ENCODE measurements at places on chromosomes 4 and X.

DNA sequence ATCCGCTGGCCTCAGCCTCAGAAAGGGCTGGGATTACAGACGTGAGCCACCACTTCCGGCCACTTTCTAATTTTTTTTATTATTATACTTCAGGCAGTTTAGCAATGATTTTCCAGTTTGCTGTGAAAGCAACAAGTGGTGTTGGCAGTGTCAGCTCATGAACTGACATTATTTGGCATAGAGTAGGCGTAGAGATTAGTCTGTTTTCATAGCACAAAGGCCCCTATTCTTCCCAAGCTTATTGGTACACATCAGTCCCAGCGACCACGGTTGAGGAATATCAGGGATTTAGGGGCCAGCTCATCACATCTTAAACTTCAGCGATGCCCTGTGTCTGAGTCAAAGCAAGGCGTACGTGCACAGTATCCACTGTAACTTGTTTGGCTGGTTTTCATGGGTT lies 53.0 kb upstream of the RASSF6 start:
- no peak for DNase-seq

DNA sequence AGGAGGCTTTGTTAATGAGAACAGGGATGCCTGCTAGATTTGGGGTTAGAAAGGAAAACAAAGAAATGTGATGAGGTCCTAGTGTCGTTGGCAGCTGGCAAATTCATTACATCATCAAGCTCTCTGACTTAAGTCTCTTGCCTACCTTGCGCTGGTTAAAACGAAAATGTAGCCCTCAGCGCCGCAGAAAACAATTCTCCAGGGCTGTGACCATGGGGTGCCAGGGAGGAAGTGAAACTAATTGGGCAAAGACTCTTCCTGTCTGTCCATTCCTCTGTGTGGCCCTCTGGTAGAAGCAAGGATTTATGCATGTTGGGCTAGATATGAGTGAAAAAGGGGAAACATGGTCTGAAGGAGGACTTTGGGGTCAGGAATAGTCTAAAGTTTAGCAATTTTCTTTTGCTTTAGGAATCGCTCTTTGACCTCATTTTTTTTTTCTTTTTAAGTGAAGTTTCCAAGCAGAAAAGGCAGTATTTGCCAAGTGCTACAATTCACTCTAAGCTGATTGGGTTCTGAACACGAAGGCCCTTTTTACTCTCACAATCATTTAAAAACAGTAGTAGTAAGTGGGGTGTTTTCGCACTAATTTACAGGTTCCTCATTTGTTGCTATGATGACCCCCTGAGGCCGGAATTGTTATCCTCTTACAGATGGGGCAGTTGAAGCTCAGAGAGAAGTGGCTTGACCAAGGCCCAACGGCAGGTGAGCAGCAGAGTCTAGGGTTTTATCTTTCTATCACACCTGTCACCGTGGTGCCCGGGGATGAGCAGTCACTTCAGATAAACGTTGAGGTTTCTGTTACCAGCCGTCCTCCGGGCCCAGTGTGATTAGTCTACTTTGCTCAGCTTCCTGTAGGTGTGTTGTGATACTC lies 27.3 kb upstream of the CHRNA9 start:
- no peak for DNase-seq

- no peak for DNase-seq
Measured at GRCh38 chr4:2722033-2722432, 34.1 kb downstream of the TNIP2 start.

GRCh38 chr4:15100994-15101695 lies 98.9 kb downstream of the CPEB2 start:
- no peak for DNase-seq

- no peak for DNase-seq
Measured at GRCh38 chr4:146981651-146982050, 36.0 kb upstream of the TTC29 start.

- no peak for DNase-seq
Measured at GRCh38 chrX:41655631-41656030, 33.1 kb upstream of the GPR34 start.

DNA sequence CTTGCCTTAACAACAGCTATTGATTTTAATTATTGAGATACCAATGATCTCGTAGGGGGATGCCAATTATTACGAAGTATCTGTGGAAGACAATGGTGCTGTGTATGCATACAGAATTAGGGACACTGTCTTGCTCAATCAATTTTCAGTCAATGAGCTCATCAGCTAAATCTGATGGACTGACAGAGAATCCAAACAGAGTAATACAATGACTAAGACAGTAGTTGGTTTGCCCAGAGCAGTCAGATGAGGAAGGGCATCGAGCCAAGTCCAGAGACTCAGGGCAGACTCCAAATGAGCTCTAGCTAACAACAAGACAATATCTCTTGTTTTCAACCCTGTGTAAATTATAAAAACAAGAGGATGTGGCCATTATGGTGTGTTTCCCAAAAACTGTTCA lies 14.7 kb upstream of the GSX2 start:
- DNase-seq: no peak

DNA sequence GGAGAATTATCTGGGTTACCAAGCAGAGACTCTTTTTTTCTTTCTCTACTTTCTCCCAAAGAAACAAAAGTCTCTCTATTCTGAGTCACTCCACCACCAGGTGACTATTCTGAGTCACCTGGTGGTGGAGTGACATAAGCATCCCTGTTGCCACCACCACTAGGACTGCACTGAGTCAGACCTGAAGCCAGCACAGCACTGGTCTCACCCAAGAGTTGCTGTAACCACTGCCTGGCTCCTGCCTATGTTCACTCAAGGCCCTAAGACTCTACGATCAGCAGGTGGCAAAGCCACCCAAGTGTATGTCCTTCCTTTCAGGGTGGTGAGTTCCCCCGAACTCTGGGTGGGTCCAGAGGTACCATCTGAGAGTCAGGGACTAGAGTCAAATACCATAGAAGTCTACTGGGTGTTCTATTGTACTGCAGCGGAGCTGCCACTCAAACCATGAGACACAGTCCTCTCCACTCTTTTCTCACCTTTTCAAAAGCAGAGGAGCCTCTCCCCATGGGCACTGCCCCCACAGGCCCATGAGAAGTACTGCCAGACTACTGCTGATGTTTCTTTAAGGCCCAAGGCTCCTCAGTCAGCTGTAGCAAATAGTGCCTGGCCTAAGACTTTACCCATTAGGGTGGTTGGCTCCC lies 209.6 kb upstream of the IRS4 start:
- DNase-seq: no peak

DNA sequence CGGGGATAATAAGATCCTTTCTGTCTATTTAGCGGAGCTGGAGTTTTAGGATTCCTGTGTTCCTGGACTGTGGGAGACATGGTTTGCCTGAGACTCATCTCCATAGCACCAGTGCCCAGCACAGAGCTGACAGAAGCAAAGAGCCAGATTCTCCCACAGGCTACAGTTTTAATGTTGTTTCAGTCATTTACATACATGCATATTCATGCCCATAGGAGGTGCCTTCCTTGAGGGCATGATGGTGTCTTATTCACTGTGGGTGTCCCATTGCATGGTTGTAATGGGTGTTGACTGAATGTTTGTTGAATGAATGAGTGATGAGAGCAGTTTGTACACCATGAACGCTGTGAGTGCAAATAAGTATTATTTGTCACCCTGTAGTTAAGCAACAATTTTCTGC lies 260.6 kb downstream of the EVC2 start:
- no peak for DNase-seq

DNA sequence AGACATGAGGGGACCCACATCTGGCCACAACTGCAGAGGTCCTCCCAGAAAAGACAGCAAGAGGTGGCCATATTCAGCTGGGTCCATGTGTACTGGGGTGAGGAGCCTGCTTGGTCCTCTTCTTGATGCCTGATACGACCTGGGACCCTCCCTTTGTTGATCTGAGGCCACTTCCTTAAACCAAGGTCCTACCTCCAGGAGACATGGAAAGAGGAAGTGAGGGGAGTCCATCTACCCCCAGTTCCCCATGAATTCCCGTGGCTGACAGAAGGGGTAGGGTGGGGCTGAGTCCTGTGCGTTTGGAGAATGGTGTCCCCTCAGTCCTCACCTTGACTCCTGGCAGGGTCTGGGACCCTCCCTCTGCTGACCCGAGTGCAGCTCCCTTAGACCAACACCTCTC lies 2.1 kb downstream of the MAGEA10 start:
- no peak for DNase-seq

Data from SK-N-DZ (cell line).